ENCODE measurements at places on chromosomes 7 and 10.

GRCh38 chr7:12923971-12924370 lies 236.5 kb downstream of the ARL4A start:
- DNase-seq = no peak

GRCh38 chr7:2758673-2759616 lies 70.9 kb downstream of the AMZ1 start:
- no peak for DNase-seq

- DNase-seq = no peak
These were observed 49.5 kb downstream of the RSBN1L start for GRCh38 chr7:77745746-77746145.

DNA sequence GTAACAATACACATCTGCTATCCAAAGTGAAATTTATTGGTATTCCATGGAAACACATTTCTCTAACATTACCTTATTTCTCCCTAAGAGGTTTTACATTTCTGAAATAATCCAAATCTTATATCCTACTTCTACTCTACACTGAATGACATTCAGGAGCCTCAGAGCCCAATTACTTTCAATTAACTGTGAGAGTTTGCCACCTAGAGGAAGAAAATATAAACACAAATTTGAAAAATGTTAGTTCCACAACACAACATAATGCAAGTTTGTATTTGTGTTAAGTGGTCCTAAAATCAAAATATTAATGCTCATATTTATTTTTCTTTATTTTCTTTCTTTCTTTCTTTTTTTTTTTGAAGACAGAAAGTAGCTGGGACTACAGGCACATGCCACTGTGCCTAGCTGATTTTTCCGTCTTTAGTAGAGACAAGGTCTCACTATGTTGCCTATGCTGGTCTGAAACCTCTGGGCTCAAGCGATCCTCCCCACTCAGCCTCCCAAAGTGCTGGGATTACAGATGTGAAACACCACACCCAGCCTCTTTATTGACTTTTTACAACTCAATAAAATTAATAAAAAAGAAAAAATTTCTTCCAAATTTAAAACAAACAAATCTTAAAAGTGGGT lies 46.0 kb downstream of the ATAD1 start:
- DNase-seq = no peak
